ENCODE measurements at places on chromosomes 4 and X. TPM values are rescaled to one million over a fixed set of nuclear protein-coding genes. Genes with fewer than 3 reads are reported as not detected.
A peak's percentile ranks its signal among the peaks of the same experiment; 100 is the strongest.

DNA sequence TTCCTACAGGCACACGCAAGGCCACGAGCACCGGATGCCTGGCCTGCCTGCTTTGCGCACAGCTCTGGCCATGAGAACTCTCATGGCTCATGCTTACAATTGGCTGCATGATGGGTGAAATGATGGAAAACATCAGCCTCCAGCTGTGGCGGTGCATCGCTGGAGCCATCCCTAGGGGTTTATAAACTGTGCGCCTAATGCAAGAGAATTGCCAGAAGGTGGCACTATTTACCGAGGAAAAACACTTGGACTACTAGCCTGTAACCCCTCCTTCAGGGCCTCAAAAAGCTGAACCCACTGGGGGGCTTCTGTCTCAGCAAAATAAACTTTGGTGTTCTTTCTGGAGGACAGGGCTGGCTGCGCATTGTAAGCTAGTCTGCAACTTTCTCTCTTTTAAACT is 51.9 kb downstream of the PHKA2 start:
- no peak for DNase-seq

- DNase-seq, result no peak
Measured at GRCh38 chr4:123945301-123945700, 548.7 kb downstream of the SPRY1 start.

DNA sequence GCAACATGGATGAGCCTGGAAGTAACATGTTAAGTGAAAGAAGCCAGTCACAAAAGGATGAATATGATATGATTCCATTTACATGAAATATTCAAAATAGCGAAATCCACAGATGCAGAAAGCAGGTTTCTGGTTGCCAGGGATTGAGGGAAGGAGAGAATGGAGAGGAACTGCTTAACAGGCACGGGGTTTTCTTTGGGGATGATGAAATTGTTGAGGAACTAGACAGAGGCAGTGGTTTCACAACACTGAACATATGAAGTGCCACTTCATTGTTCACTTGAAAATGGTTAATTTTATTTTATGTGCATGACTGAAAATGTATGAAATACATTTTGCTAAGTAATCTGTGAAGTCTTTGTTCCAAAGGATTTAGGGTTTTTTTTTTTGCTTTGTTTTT is 182.5 kb upstream of the TBL1X start:
- no peak for DNase-seq

DNA sequence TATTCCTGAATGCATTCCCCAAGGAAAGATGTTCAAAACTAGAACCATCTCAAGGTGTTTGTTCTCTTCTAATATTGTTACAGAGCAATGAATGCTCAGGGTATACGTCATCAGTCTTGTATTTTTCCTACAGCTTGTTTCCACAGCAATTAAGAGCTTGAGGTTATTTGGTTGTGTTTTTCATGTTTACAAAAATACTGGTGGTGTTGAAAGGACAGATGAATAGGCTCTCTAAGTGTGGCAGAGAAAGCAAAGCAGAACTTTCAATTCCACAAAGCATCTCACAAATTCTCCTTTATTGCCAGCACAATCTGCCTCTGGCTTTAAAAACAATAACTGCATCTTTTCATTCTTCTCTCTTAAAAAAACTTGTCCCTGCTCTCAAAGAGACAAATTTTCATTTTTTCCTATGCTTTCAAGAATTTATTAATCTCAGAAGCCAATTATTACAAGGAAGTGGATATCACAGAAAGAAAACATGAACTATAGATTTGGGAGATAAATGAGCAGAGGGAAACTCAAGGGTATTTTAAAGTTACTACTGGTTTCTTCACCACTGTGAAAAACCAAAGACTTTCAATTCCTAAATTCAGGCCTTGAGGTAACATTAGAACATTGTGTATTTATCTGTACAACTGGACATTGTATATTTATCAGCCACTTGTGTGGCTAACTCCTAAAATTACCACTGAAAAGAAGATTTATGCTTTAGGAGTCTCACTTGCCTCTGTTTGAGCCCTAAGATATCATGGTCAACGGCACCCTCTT is 49.2 kb downstream of the DDX53 start:
- DNase-seq, result no peak

- DNase-seq, result no peak
Measured at GRCh38 chr4:88794087-88794690, 96.6 kb upstream of the NAP1L5 start.

- no peak for DNase-seq
Measured at GRCh38 chrX:118807151-118808017, 16.2 kb upstream of the ZCCHC12 start.

DNA sequence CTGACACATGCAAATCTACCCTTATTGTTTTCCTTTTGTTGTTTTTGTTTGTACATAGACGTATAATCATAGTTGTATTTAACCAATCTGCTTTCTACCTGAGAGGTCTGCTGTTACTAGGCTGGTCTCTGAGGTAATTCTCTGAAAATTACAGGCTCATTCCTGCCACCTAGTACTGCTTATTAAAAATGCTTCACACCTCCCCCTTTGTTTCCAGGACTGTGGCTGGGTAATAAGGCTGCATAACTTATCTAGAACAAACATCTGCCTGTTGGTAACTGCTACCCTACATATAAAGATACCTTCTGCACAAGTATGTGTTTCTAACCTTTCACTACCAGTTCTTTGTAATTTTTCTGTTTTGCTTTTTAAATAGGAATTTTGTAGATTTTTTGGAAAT is 34.2 kb downstream of the COX7B2 start:
- DNase-seq, result no peak

GRCh38 chrX:129593137-129593536 is 53.1 kb downstream of the OCRL start:
- no peak for DNase-seq

GRCh38 chr4:129641179-129641578 is 545.2 kb downstream of the C4orf33 start:
- DNase-seq, result peak; percentile 29

DNA sequence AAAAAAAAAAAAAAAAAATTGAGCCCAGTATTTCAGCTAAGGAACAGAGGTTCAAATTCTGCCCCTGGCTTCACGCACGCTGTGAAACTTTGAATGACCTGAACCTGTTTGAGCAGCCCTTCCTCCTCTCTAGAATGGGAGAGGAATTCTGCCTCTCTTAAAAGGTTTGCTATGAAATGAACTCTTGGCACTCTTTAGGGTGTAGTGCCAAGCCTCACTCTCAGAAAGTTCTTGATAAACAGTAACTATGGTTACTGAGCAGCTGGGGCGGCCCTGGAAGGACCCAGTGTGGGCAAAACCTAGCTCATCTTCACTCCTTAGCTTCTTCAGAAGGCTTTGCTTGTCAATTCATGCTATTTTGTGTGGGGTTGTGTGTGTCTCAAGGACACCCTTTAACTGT is 73.7 kb downstream of the GEMIN8 start:
- no peak for DNase-seq

- DNase-seq, result no peak
Measured at GRCh38 chr4:164571593-164572390, 182.1 kb upstream of the SMIM31 start.

DNA sequence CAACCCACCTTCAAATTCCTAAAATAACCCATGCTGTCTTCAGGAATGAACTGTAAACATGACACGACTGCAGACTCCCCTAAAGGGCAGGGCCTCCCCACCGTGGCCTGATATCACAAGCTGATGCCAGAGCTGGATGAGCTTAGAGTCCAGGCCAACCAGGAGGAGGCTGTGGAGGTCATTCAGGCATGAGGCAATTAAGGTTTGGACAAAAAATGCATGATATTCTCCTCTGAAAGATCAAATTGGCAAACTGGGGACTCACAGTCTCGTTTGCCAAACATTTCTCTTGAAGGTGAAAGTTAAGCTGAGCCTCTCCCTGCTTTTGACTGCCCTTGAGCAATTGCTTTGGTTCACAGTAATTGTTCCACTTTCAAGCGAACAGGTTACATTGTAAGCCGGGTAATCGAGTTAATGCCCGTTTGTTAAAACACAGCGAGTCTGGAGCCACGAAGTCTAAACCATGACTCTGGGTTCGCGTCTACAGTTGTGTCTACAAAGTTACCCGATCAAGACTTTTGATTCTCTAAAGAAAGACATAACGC is 105.6 kb downstream of the ENPP6 start:
- DNase-seq, result no peak

GRCh38 chr4:157045507-157046127 is 30.3 kb upstream of the GLRB start:
- no peak for DNase-seq

GRCh38 chr4:86089781-86090323 is 270.0 kb downstream of the MAPK10 start:
- no peak for DNase-seq

DNA sequence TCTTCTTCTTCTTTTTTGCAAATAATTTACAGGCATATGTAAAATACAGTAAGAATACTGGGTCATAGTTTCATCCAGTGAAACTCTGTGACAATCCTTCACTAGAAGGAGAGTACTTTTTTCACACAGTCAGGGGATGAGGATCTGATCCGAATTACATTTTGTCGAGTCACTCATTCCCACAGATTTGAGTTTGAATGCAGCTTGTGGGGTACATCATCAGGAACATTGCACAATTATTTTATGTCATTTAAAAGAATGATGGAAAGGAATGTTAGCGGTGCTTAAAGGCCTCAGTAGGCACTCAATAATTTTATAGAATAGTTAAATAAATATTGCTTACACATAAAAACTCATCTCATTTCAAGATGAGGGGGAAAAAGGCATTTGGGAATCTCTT is 88.6 kb downstream of the CHRNA9 start:
- DNase-seq, result no peak

DNA sequence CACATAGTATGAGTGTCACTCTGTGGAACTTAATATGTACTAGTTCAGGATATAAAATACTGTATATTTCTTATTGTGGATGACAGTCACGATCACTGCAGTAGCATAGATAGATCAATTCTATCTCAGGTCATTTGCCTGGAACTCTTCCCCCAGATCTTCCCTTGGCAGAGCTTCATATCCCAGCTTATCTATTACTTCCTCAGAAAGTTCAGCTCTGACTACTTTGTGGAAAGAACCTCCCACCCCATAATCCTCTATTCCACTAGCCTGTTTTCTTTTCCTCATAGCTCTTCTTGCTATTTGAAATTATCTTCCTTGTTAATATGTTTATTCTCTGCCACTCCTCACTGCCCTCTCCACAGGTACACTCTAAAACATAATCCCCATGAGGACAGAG is 10.9 kb downstream of the FAM241A start:
- DNase-seq, result no peak

DNA sequence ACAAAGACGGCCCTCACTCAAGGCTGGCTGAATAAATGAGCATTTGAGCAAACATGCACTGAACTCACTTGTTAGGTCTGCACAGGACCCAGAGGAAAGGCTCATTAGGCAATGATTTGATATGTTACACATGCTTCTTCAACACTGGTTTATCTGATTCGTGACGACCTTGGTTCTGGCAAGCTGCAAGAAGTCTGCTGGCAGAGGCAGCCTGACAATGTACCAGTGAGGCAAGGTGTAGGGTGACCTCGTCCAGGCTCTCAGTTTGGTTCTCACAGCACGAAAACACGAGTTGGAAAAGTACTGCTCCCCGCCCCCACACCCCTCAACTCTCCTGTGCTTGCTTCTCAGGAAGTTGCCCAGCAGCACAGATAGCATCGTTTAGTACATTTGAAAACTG is 63.1 kb upstream of the CITED1 start:
- no peak for DNase-seq

- no peak for DNase-seq
Measured at GRCh38 chrX:107747596-107748161, 27.9 kb downstream of the TSC22D3 start.

DNA sequence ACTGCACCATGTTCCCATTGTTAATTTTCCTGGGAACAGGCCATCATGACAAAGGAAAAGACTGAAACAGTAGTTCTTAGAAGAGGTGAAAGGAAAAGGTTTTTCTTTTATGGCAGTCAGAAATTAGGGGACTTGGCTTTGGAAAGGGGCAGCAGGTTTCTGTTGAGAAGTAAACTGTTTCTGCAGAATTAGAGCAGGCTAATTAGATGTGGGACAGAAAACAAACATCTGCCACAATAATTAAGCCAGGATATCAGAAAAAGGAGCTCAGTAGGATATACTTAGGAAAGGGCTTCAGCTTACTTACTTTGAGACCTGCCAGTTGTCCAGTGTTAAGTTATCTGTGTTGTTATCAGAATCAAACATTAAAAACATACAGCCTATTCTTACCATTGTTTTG is 36.7 kb upstream of the STPG2 start:
- no peak for DNase-seq

DNA sequence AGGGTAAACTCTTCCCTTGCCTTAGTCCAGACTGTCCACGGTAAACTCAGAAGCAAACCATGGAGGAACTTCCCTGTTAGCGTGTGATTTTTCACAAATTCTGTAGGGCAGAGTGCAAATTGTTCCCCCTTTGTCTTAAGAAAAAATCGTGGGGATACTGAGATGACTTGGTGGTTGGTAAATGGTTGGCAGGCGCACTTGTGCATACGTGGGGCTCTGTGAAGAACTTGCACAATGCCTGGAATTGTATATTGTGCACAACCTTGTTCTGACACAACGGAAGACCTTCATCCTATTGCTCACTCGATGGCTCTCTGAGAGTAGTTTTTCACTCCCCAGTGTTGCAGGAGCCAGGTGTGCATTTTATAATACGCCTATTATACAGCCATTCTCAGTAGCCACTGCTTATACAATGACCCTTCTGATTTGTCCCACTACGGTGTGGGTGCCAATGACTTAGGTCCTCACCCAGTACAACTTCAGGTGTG is 150.0 kb downstream of the SPRY1 start:
- no peak for DNase-seq

- no peak for DNase-seq
Measured at GRCh38 chrX:141221611-141222010, 20.7 kb downstream of the SPANXC start.

GRCh38 chr4:14729282-14730000 is 272.8 kb upstream of the CPEB2 start:
- DNase-seq, result no peak

Gene RTL9
- total RNA-seq, result 0.18 TPM

Gene SMIM10L2A
- total RNA-seq, result 0.16 TPM

Gene HSFX4
- total RNA-seq, result not detected

Gene PROM1
- 0.86 TPM for total RNA-seq

Gene EDA
- 2.2 TPM for total RNA-seq

Gene TCP11X1
- not detected for total RNA-seq

Gene GAB3
- 0.87 TPM for total RNA-seq

Gene IL13RA1
- total RNA-seq, result 59.0 TPM

Gene ITIH6
- total RNA-seq, result not detected

Gene USP51
- total RNA-seq, result 0.51 TPM

Gene PDK3
- total RNA-seq, result 14.6 TPM

Gene COX7B2
- not detected for total RNA-seq

Gene IKBKG
- 41.2 TPM for total RNA-seq

Gene PPP4R3C
- not detected for total RNA-seq

Gene GAGE12H
- total RNA-seq, result not detected

Gene USP17L20
- not detected for total RNA-seq

Gene TSPAN7
- total RNA-seq, result 7.9 TPM

Data from right lobe of liver (tissue), 6 donors.